ENCODE measurements at places on chromosomes 4 and X.
A peak's percentile ranks its signal among the peaks of the same experiment; 100 is the strongest.

- DNase-seq, result no peak
Measured at GRCh38 chrX:64350047-64350446, 45.2 kb downstream of the MTMR8 start.

- no peak for DNase-seq
Measured at GRCh38 chrX:47093248-47093647, 15.0 kb downstream of the RGN start.

- peak; percentile 34 for DNase-seq
Measured at GRCh38 chr4:181301735-181302710, 941.2 kb upstream of the TENM3 start.

- no peak for DNase-seq
Measured at GRCh38 chr4:177460460-177460859, 18.2 kb upstream of the AGA start.

DNA sequence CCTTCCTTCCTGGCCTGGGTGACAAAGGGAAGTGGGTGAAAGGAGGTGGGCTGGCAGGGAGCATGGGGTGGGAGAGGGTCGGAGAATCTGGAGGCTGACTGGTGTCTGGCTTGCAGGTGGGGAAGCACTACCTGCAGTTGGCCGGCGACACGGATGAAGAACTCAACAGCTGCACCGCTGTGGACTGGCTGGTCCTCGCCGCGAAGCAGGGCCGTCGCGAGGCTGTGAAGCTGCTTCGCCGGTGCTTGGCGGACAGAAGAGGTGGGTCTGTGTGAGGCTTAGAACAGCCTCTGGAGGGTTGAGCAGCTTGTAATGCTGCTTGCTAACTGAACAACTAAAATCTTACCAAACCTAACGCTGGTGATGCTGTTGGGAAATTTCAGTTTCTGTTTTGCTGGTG, 19.2 kb downstream of the WFS1 start:
- no peak for DNase-seq

DNA sequence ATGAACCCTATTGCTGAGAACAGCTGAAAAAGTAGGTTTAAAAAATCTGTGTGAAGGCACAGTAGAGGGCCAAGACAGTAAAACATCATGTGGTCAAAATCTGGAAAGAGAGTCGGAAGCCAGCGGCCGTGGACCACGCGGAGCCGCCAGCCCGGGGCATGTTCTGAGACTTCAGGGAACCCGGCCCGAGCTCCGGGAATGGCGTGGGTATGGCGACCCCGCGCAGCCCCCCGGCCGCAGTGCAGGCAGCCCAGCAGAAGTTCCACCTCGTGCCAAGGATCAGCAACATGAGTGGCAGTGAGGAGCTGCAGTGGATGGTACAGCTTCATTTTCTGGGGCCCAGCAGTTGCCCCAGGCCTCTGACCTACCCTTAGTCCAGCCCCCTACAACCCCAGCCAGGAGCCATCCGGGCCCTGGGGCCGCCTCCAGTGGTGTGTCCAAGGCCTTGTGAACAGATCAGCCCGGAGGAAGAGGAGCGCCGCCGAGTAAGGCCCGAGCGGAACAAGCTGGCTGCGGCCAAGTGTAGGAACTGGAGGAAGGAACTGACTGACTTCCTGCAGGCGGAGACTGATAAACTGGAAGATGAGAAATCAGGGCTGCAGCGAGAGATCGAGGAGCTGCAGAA, 94.2 kb downstream of the LARP1B start:
- no peak for DNase-seq

- DNase-seq, result no peak
Measured at GRCh38 chr4:152953514-152953913, 17.4 kb downstream of the FHDC1 start.

GRCh38 chr4:42331914-42332368, 65.3 kb upstream of the SHISA3 start:
- no peak for DNase-seq

- DNase-seq, result no peak
Measured at GRCh38 chrX:101195442-101196173, 24.0 kb upstream of the DRP2 start.

- no peak for DNase-seq
Measured at GRCh38 chr4:104382961-104383360, 111.7 kb downstream of the CXXC4 start.

GRCh38 chr4:4689694-4690440, 148.0 kb upstream of the STX18 start:
- DNase-seq, result no peak

GRCh38 chr4:143399113-143399949, 62.7 kb downstream of the GAB1 start:
- DNase-seq, result peak; percentile 18

DNA sequence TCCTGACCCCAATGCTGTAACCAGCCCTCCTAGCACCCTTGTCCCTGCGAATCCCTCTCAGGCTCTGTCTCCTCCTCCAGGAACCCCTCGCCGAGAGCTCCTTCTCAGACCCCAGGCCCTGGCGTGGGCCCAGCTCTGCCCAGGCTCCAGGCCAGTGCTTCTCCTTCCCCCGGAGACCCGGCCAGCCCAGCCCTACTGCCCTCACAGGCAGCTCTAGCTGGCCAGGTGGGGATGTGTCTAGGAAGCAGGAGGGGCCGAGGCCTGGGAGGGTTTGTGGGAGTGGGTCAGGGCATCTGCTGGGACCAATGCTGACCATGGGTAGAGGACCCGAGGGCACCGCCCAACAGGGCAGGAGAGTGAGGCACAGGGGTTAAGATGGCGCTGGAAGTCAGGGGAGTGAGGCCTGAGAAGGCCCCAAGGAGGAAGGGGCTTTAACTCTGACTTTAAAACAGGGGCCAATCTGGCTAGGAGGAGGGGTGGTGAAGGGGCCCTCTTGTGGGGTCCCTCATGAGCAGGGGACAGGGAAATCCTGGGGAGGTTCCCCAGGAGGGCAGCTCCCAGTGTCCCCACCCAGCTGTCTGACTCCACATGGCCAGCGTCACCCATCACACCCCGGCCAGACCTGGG, 64.7 kb upstream of the NKX1-1 start:
- no peak for DNase-seq

- DNase-seq, result no peak
Measured at GRCh38 chr4:100929135-100929534, 411.3 kb upstream of the EMCN start.

DNA sequence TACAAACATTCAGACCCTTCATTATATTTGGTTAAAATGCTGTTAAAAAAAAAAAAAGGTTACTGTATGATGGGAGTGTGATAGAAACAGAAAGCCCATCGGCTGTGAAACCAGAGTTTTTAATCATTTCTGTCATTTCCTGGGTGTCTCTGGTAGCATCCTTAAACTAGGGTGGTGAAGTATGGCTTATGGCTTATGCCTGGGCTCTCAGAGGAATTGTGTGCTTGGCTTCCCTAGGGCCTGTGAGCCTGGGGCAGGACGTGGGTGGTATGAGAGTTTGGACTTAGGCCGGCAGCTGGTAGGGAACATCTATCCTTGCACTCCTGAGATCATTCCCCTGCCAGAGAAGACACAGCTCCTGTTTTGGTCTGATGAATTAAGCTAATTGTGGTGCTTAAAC, 52.2 kb downstream of the DCUN1D4 start:
- DNase-seq, result no peak

GRCh38 chr4:133149364-133149695, 236 bp downstream of the PCDH10 start:
- no peak for DNase-seq

DNA sequence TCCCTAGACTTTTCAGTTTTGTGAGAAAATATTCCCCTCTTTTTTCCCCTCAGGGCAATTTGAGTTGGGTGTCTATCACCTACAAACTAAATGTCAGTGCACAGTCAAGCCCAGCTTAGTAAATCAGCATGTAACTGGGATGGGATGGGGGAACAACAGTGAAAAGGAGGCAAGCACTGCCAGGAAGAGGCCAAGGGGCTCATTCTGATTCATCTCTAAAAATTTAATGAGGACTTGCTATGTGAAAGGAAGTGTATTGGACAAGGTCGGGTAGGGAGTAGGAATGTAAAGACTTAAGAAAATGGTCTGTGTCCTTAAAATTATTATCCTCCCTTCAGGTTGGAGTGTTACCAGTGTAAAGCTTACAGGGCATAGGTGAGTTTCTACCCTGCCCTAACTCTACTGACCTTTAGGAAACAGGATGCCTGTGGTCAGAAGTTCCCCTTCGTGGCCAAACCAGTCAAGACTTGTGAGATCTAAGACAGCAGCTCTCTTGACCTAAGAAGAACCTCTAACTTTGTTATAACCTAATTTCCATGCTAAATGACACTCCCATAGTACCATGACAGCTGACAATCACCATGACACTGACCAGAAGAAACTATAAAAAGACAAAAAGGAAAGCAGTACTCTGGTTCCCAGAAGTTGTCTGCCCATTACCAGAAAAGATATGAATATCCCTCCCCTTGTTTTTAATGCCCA, 194.4 kb upstream of the LDB2 start:
- no peak for DNase-seq

GRCh38 chr4:120139392-120139791, 72.7 kb upstream of the MAD2L1 start:
- no peak for DNase-seq

DNA sequence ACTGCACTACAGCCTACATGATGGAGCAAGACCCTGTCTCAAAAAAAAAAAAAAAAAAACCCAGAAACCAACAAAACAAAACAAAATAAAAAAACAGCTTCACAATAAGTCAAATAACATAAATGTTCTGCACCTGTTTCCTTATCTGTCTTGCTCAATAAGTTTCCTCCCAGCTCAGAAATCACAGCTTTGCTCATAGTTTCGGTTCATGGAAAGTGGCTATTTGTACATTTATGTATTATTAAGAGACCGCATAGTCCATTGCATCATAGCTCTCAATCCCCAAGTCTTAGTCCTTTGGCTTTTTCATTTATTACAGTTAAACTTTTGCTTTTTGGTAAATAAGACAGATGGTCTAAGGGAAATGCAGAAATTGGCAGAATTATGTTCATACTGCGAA, 24.4 kb upstream of the CFAP299 start:
- no peak for DNase-seq

GRCh38 chr4:4578981-4579380, 37.1 kb upstream of the STX18 start:
- peak; percentile 59 for DNase-seq

- no peak for DNase-seq
Measured at GRCh38 chr4:184957446-184958115, 60.7 kb upstream of the HELT start.

DNA sequence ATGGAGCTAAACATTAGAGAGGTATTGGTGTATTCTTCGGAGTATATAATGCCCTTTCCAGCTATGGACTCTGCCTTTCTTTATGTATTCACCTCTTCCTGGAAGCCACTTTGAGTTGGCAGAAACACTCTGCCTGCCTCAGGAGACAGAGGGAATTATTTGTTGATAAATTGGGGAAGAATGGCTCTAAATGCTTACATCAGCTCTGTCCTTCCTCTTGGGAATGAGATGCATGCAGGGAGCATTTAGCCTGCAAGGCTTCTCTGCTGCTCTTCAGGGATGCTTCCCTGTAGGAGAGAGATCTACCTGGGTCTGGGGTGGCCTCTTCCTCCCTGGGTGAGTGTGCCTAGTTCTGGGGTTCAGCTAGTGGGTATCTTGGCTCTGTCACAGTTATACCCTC, 6.9 kb upstream of the HS3ST1 start:
- no peak for DNase-seq

DNA sequence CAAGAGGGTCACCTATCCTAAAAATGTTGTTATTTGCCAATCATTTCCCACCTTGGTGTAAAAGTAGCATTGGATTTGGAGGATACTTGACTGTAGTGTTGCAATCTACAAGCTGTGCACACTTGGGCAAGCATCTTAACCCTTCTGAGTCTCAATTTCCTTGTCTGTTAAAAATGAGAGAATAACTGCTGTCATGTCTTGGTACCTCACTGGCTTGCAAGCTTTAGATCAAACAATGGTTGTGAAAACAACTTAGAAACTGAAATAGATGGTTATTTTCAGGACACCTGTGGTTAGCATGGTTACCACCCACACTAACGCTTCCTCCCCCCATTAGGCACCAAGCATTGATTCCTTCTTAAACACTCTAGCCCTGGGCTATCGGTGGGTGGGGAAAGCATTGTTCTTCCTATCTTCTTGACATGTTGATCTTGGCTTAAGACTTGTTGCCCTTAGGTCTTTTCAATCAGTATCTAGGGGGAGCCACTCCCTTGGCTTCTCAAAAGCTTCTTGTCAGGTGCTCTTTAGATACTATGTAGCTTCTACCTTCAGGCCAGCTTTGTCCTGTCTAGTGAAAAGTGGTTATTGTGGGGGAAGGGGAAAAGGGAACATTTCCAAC, 10.6 kb upstream of the AMOT start:
- peak; percentile 95 for DNase-seq

GRCh38 chr4:88706574-88706973, 8.9 kb upstream of the NAP1L5 start:
- DNase-seq, result peak; percentile 23

DNA sequence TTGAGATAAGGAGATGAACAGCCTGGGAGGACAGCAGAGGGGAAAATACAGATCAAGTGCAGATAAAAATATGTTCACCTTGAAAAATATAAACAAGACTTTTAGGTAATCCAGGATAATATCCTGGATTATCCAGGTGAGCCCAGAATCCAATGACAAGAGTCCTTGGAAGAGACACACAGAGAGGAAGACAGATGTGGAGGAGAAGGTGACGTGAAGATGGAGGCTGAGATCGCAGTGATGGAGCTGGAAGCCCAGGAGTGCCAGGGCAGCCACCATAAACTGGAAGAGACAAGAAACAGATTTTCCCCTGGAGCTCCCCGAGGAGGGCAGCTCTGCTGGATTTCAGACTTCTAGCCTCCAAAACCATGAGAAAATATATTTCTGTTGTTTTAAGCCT, 230.7 kb downstream of the UNC5C start:
- DNase-seq, result no peak

DNA sequence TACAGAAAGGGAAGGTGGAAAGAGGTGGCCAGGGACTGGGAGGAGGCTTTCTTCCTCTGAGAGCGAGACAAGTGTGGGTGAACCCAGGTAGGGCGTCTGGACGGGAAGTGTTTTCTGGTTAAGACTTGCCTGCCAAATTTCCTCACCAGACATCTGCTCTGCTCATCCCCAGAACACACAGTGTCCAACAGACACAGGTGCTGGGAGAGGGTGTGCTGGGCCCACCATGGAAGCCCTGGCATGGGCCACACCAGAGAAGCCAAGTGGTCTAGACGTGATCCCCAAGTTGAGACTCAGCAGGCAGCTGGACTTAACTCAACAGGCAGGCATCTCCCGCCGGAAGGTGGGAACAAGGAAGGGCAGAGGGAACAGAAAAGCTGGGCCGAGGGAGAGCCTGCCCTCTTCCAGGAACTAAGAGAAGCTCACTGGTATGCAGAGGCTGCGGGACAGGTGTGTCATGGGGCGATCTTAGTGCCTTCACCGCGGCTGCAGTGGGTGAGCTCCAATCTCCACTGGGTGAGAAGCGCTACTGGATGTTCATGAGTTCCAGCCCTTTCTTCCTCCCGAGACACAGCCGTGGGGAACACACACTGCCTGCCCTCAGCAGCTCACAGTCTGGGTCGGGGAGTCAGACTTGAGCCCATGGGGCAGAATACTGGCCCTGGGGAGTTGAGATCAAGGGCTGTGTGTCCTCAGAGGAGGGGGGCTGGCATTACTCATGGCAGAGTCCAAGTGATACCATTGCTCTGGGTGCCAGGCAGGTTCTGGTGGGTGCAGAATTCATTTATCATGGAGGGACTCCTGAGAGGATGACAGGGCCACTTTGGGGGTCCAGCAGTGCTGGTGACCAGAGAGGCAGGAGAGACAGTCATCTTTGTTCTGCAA, 110.2 kb downstream of the CPZ start:
- no peak for DNase-seq

GRCh38 chrX:46733226-46733625, 25.7 kb downstream of the SLC9A7 start:
- DNase-seq, result no peak

Data from ELF-1 (cell line).